ENCODE measurements at places on chromosomes 13 and 19. TPM values are rescaled to one million over a fixed set of nuclear protein-coding genes. Genes with fewer than 3 reads are reported as not detected.
A peak's percentile ranks its signal among the peaks of the same experiment; 100 is the strongest.

Gene YJEFN3
- total RNA-seq: 13.6 TPM

Gene CABP5
- total RNA-seq: not detected

Gene SYNGR4
- 0.61 TPM for total RNA-seq

Gene CGB5
- total RNA-seq: not detected

Gene LILRB2
- not detected for total RNA-seq

Gene CNN1
- total RNA-seq: not detected

- DNase-seq: peak; percentile 80
Measured at GRCh38 chr19:8580710-8581281, 3.6 kb upstream of the MYO1F start.

DNA sequence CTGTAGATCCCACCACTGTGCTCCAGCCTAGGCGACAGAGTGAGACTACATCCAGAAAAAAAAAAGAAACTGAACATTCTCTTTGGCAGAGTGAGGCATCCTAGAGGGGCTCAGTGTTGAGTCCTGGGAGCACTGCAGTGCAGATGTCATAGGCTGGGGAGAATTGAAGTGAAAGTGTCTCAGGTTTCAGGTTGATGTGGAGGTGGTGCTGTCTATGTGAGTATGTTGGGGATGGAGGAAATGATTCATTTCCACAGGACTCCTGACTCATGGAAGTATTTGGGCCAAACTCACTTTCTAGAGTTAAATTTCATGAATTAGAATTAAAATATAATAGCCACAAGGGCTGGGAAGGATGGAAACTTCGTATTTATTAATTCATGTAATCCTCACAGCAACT, 134.4 kb upstream of the TSC22D1 start:
- no peak for DNase-seq

GRCh38 chr19:49594993-49595818, 4.2 kb downstream of the PRR12 start:
- no peak for DNase-seq

DNA sequence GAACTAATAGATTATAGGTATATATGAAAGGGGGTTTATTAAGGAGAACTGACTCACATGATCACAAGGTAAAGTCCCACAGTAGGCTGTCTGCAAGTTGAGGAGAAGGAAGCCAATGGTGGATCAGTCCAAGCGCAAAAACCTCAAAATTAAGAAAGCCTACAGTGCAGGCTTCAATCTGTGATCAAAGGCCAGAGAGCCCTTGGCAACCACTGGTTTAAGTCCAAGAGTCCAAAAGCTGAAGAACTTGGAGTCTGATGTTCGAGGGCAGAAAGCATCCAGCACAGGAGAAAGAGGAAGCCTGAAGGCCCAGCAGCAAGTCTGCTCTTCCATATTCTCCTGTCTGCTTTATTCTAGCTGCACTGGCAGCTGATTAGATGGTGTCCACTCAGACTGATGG, 721.3 kb upstream of the PCDH9 start:
- no peak for DNase-seq

GRCh38 chr19:801861-802497, 4.7 kb downstream of the PTBP1 start:
- no peak for DNase-seq

DNA sequence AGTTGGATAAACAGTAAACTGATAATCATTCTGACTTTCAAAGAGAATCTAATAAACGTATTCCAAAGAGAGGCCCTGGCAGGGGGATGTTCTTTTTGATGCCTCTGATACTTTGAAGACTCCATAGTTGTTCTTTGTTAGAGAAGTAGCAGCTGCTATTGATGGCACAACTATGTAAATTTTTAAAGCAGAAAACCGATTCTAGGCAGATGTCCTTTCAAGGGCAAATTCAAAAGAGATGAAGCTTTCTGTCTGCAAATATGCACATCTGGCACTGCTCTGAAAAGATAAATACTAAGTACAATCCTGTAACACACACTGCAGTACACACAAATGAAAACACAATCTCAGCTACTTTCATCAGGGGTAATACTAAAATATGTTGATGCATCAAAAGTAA, 250.1 kb downstream of the VWA8 start:
- DNase-seq: no peak

DNA sequence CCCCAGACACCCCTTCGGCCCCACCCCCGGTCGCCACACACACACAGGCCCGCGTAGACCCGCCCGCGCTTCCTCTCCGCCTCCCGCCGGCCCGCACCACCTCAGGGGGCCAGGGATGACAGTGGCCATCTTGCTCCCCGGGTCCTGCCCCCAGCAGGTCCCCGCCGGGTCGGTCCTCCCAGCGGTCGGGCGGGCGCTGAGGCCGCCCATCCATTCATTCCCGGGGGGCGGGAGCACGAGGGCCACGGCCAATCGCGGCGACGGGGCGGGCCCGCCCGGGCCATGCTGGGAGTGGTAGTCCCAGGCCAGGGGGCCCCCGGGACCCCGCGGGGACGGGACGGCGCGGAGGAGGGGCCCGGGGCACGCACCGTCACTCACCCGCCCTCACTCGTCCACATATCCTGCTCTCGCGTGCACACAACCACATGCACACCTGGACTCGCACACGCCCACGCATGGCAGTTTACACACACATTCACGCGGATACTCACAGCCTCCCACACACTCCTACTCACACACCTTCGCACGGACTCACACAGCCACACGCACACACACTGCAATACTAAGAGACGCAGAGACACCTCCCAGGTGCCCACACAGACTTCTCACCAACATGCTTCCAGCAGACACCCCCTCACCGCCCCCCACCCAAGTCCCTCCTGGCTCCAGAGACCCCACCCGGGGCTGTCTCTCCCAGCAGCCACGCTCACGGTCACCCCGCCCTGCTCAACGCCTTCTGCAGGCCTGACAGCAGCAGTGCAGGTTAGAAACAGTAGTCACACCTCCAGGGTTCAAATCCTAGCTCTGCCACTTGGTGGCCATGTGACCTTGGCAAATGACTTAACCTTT, at the start of gene DPF1:
Gene DPF1 (minus strand): TSS at position 209 of the 849 bp plus-strand sequence. CDS start 80 bp downstream, at position 129.
- peak; percentile 47 for DNase-seq

- no peak for DNase-seq
Measured at GRCh38 chr13:99459099-99459850, 42.0 kb upstream of the TM9SF2 start.

GRCh38 chr19:582497-583197, 7.0 kb upstream of the HCN2 start:
- DNase-seq: no peak

DNA sequence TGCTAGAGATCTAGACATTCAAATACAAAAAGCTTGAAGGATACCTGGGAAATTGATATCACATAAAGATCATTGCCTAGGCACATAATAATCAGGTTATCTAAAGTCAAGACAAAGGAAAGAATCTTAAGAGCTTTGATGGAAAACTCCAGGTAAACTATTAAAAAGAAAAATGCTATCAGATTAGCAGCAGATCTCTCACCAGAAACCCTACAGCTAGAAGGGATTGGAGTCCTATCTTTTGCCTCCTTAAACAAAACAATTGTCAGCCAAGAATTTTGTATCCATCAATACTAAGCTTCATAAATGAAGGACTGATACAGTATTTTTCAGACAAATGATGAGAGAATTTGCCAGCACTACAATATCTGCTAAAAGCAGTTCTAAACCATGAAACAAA, 682.4 kb upstream of the ATXN8OS start:
- no peak for DNase-seq

- no peak for DNase-seq
Measured at GRCh38 chr13:73809561-73809960, 324.6 kb downstream of the KLF12 start.

- DNase-seq: no peak
Measured at GRCh38 chr19:27822336-27822735, 1390.6 kb downstream of the UQCRFS1 start.

DNA sequence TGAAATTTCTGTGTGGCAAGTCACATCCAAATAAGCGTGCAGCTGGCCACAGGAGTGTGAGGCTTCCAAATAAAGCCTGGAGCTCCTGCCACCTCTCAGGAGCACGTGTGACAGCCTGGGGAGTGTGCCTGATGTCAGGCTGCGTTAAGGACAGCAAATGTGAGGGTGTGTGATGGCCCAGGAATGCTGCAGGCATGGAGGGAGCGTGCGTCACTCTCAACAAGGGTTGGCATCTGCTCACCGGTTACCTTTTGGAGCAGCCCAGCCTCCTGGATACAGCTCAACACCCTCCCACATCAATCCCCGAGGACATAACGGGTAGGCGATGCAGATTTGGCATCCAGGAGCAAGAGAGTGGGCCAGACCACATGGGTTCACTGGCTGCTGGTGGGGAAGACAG, 19.0 kb downstream of the NUMBL start:
- no peak for DNase-seq

DNA sequence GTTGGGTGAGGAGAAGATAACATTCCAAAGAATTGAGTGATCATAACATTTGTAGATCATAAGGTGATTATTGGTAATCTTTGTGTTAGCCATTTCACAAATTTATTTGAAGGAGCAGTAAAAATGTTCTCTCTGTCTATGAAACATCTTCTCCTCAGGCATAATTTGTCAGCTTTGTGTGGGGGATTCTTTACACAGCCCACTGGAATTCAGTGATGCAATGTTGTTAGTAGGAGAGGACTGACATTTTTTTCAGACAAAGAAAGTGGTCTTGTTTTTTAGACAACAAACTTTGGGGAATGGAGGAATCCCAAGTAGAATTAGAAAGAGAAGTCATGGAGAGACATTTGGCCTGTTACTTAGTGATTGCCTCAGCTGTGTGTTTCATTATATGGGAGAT, 100.3 kb downstream of the ITGBL1 start:
- no peak for DNase-seq

DNA sequence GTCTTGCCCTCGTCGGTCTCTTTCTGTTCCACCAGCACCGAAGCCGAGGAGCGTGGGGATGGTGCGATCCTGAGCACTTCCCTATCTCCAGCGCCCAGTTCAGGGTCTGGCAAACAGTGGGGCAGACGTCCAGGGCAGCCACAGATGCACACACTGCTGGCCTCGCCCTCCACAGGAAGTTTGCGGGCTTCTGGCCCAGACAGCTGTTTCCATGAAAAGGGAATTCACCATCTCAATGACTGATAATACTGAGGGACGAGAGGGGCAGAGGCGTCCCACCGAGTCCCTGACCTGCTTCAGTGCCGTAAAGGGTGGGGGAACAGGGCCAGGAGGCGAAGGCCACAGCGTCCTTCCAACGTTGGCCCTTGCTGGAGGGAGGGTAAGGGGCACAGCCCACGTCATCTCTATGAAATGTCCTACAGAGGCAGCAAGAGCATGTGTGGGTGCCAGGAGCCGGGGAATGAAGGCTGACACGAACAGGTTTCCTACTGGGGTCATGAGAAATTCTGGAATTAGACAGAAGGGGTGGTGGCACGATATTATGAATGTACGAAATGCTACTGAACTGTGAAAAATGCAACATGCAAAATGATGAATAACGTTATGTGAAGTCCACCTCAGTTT, 19.5 kb downstream of the SHC2 start:
- DNase-seq: no peak

Measured in activated T-helper 1 cell treated with anti-CD3 and anti-CD28 coated beads, Interleukin-12 subunit alpha, Interleukin-12 subunit beta, Interleukin-2, Interleukin-4 antibody, amounts not matched to agents 30 ng/mL and 10 ng/mL and 1 ng/mL, durations not matched to agents 14 hours and 24 hours and 36 hours (primary cell).